Stimulated activated CD8-positive, alpha-beta memory T cell treated with anti-CD3 and anti-CD28 coated beads, Interleukin-4, amount 100 ng/mL, for 1 hour (primary cell): ENCODE measurements at places on chromosomes 4 and X.

DNA sequence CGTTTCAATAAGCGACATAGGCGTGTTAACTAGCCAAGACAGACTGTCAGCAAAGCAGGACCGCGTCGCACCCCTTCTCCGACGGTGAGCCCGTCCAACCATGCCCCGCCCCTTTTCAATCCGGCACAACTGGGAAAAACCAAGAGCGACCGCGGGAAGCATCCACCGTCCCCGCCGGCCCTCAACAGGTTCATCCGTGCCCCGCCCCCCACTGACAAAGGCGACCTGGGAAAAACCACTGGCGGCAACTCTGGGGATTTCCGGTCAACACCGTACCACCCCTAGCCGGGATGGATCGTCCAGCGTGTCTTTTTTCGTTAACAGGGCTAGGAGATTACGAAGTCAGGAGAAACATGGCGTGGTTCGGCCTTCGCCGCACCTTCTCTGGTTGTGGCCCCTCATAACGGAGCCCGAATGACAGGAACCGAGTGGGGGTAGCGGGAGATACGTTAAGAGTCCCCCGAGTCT lies 377 bp downstream of the TIMM17B start:
- no peak for DNase-seq

GRCh38 chr4:5300283-5300682 lies 249.0 kb downstream of the STK32B start:
- no peak for DNase-seq

- DNase-seq, result no peak
Observed at GRCh38 chrX:8692871-8693270, 39.1 kb downstream of the ANOS1 start.

GRCh38 chrX:8037593-8038348 lies 110.6 kb upstream of the PNPLA4 start:
- no peak for DNase-seq

GRCh38 chr4:122765692-122766352 lies 33.3 kb downstream of the BBS12 start:
- no peak for DNase-seq

DNA sequence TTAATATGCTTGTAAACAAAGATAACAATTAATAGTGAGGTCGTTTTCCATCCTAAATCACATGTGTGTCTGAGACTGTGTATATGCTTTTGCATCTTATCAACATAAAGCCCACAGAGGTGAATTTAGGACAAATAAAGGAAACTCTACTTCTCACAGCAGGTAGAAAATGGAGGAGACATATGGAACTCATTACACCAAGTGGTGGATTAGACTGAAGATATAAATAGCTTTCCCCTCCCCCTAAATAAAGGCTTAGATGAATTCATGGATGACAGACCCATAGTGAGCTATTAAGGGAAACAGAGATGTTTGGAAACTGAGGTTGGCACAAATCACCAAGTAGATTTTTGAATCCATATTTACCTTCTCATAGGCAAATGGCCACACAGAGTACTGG lies 79.7 kb downstream of the GRIA3 start:
- no peak for DNase-seq

GRCh38 chrX:145818186-145819113 lies 821 bp downstream of the SLITRK2 start:
- DNase-seq, result no peak

- no peak for DNase-seq
Observed at GRCh38 chr4:69830560-69831269, 29.2 kb downstream of the SULT1E1 start.

- no peak for DNase-seq
Observed at GRCh38 chr4:21656832-21657231, 291.7 kb downstream of the KCNIP4 start.

DNA sequence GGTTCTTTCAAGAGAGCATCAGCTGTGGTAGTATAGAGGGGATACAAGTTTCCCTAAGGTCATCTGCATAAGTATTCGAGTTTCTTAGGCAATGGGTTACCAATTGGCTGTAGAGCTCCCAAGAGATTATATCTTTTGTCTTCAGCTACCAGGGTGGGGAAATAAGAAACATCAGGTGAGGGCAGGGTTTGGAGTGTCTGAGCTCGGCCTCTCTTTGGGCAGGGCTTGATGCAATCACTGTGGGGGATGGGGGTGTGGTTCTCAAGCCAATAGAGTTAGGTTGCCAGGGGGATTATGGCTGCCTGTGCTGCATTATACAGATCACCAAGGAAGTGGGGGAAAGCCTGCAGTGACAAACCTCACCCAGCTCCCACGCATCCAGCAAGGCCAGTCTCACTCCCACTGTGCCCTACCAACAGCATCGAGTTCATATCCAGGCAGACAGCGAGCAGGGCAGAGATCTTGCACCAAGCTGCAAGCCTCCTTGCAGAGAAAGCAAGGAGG lies 172.1 kb upstream of the MAGEE2 start:
- no peak for DNase-seq

DNA sequence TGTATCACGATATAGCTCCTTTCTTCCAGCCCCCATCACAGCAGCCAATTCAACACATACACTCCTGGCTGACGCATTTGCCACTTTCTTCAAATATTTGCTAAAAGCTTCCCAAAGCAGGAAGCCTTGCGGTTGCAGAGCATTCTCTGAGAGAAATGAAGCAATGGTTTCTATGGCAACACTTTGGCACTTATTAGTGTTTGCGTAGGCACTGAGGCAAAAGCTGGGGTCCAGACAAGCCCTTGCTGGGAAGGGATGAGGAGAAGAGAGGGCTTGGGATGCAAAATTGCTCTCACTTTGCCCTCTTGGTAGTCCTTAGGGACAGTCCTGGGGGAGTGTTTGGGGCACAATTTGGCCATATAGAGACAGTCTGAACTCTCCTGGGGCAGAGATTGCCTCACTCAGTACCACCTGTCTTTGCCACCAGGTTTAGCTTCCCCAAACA lies 55.0 kb upstream of the PAK3 start:
- DNase-seq, result no peak

DNA sequence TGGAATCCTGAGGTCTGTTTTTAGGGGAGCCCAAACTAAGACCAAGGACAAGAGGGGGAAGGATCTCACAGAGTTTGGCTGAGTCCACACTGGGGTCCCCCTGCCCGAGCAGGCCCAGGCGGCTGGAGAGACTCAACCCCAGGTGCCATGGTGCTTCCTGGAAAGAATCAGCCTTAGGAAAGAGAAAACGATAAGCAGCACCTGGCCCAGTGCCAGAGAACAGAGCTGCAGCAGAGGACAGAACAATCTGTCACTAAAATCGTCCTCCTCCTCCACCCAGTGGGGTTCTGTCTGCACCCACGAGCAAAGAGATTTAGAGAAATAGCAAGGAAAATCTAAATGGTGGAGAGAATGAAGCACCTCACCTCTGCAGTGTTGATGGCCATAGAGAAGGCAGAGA lies 470.5 kb downstream of the BCOR start:
- no peak for DNase-seq

DNA sequence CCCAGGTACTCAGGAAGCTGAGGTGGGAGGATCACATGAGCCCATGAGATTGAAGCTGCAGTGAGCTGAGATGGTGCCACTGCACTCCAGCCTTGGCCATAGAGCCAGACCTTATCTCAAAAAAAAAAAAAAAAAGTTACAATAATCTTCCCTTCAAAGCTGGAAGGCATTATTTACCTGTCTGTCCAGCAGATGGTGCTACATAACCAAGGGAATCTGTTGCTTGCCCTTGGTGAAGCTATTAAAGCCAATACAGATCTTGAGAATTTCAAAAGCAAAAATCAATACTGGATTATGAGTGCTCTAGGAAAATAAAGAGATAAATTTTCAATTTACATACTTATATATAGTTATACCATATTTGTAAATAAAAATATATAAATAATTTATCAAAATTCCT lies 25.9 kb downstream of the PKD2 start:
- no peak for DNase-seq

DNA sequence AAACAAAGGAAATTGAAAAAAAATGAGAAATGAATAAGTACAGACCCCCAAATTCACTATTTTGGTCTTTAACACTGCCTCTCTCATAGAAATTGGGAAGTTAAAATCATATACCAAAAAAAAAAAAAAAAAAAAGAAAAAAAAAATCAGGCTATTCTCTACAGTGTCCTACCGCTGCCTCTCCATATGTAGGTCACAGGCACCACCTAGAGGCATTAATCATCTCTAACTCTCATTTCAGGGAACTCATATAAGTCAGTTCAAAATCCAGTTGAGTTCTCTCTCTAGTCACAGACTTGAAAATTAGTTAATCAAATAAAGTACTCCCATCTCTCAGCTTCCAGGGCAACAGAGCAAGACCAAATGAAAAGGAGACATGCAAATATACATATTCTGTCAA lies 47.9 kb downstream of the COX18 start:
- no peak for DNase-seq

DNA sequence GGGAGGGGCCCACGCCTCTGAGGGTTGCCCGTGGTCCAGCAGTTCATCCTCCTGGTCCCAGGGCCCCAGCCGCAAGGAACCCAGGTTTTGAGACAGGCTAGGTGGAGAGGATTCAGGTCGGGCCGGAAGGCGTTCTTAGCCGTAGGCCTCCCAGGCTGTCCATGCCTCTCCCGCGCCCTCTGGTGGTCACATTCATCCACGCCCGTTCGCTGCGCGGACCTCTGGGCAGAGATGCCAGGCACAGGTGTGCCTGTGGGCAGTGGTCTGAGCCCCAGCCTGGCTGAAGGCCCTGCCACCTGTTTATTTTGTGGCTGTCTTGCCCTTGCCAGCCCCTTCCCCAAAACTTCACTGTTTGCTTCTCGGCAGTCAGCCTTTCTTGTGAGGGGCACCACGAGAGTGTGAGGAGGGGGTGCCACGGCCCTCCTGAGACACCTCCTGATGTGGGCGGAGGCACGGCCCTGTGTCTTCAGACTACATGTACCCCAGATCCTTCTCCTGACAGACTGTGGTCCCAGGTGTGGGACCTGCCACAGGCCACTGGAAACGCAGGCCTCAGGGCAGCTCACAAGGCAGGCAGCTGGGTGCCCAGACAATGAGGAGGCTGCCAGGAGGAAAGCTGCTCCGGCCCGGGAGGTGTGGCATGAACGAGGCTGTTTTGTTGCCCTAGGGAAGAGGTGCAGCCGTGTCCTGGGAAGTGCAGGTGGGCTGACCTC lies 5.0 kb downstream of the UVSSA start:
- peak; percentile 90 for DNase-seq

GRCh38 chrX:130295519-130296296 lies 27.0 kb upstream of the ZNF280C start:
- no peak for DNase-seq

DNA sequence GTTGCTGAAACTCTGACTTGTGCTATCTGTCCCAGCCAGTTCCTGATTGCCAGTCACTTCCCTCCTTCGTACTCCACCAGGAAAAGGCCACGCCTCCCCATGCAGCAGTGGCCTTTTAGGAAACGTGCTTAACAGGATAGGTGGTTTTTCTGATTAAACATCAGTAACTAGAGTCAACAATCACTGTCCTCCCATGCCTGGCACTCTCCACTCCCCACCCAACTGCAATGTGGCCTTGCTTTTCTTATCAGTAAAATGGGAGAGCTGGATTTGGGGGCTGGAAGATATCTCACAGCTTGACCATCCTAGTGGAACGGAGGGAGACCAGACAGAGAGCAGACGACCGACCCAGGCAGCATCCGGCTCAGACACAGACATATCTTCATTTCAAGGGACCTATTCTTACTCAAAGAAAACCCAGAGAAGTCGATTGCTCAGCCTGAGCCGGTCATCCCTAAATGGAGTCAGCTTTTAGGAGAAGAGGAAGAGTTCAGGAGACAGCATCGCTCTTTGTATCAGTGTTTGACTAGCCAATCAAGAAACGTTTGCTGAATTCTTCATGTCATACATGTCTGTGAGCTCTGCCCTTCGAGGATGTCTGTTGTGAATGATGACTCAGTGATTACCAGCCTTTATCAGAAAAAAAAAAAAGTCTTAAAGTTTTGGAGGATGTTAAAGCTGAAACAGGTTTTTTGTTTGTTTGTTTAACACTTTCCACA lies 12.7 kb upstream of the UBA6 start:
- DNase-seq, result no peak

- no peak for DNase-seq
Observed at GRCh38 chr4:8283161-8283560, 13.6 kb downstream of the HTRA3 start.

DNA sequence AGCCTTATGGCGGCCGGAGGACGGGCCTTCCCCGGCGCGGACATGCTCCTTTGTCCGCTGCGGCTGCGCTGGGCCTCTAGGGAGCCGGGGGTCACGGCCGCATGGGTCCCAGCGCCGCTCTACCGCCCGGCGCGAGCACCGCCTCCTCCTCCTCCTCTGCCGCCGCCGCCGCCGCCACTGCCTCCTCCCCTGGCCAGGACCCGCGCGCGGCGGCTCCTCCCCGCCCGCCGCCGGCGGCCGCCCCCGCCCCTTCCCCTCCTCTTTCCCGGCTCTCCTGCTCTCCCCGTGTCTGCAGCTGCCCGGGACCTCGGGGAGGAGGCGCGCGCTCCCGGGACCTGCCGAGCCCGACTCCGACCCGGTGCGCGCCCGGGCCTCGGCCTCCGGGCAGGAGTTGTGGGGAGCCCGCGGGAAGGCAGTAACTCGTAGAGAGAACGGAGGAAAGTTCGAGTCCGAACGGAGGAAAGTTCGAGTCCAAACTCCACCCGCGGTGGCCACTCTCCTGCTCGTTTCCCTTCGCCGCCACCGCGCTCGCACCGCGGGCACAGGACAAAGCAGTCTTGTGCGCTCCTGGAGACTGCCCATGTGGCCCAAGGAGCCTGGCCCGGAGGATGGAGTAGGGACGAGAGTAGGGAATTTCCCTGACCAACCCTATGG lies at the start of gene ADGRA3:
TSS of gene ADGRA3 (minus strand) at position 179 of the 654 bp plus-strand sequence. CDS start 282 bp downstream, outside the sequence.
- no peak for DNase-seq

DNA sequence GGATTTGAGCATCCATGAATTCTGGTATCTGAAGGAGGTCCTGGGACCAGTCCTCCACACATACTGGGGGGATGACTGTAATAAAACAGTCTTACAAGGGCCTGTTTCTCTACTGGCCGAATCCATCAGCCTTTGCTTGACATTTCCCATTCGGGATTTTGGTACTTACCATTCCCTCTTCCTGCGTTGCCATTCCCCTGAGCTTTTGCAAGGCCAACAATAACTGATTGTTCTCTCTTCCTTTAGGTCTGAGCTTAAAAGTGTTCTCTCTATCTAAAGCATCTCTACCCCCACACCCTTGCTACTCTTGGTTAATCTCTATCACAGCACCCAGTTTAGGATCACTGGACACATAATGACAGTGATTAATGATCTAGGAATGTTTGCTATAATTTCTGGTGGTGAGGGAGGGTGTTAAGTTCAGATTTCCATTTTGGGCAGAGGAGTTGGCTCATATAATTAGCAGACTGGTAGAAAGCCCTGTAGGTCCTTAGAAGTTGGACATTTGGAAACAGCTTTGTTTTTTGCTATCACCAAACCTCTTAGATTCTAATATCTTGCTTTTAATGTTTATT lies 29.4 kb downstream of the TMA16 start:
- DNase-seq, result no peak

- DNase-seq, result no peak
Observed at GRCh38 chr4:40731792-40732245, 17.9 kb upstream of the NSUN7 start.

- DNase-seq, result no peak
Observed at GRCh38 chr4:154854362-154854761, 73.3 kb downstream of the RBM46 start.
